ENCODE measurements at places on chromosomes 3 and 15.

- H3K4me1 ChIP-seq: no peaks in the 10 kb centered on the region
- no peak overlapping the region for H3K27ac ChIP-seq
- no peaks in the 10 kb centered on the region for H3K36me3 ChIP-seq
- DNase-seq: no peak
- no peaks in the 10 kb centered on the region for H3K27me3 ChIP-seq
Measured at GRCh38 chr3:170840291-170840859, 29.6 kb downstream of the RPL22L1 start.

DNA sequence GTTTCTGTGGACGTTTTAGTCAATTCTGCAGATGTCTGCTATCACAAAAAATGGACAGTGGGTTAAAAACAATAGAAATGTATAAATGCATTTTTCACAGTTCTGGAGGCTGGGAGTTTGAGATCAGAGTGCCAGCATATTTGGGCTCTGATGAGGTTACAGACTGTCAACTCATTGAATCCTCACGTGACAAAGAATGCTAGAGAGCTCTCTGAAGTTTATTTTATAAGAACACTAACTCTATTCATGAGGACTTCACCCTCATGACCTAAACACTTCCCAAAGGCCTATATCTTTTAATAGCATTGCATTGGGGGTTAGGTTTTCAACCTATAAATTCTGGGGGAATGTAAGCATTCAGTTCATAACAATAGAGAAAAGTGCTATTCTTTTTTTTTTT, 182.6 kb upstream of the SLITRK3 start:
- H3K4me1 ChIP-seq: no peaks in the 10 kb centered on the region
- no peak overlapping the region for H3K4me3 ChIP-seq
- no peaks in the 10 kb centered on the region for H3K27me3 ChIP-seq
- no peaks in the 10 kb centered on the region for H3K36me3 ChIP-seq
- no peak overlapping the region for H3K27ac ChIP-seq

- peaks cover 6% of the 10 kb centered on the region for H3K4me1 ChIP-seq
- no peaks in the 10 kb centered on the region for H3K36me3 ChIP-seq
- H3K27ac ChIP-seq: no peak overlapping the region
- DNase-seq: no peak
Measured at GRCh38 chr3:66400411-66401156, 100.2 kb downstream of the LRIG1 start.

DNA sequence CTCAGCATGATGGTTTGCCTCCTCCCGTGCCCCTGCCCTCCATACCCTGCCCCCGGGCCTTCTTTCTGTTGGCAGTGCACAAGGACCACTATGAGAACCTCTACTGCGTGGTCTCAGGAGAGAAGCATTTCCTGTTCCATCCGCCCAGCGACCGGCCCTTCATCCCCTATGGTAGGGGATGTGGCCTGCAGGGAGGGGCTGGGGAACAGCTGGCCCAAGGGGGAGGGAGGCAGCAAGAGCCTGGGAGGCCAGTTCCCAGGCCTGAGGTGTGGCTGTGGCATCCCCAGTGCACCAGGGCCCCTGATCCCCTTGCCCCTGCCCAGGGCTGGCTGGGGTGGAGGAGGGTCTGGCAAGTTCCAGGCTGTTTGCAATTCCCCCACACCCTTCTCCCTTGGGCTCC, 2.6 kb upstream of the PLA2G4B start:
- H3K4me3 ChIP-seq: no peak overlapping the region
- no peaks in the 10 kb centered on the region for H3K36me3 ChIP-seq
- no peak overlapping the region for H3K27ac ChIP-seq
- no peaks in the 10 kb centered on the region for H3K27me3 ChIP-seq
- no peaks in the 10 kb centered on the region for H3K4me1 ChIP-seq

- peaks cover 43% of the 10 kb centered on the region for H3K27me3 ChIP-seq
- peaks cover 5% of the 10 kb centered on the region for H3K4me1 ChIP-seq
- DNase-seq: peak; percentile 93
Measured at GRCh38 chr15:99104788-99105513, at the start of gene SYNM. Gene SYNM, plus strand, starts transcription at chr15:99105080. Its CDS starts 120 bp downstream, at chr15:99105200.

- H3K4me1 ChIP-seq: peaks cover 21% of the 10 kb centered on the region
- H3K36me3 ChIP-seq: no peaks in the 10 kb centered on the region
- no peak for DNase-seq
- H3K4me3 ChIP-seq: no peak overlapping the region
- no peaks in the 10 kb centered on the region for H3K27me3 ChIP-seq
Measured at GRCh38 chr3:29312960-29313452, 32.1 kb downstream of the RBMS3 start.

DNA sequence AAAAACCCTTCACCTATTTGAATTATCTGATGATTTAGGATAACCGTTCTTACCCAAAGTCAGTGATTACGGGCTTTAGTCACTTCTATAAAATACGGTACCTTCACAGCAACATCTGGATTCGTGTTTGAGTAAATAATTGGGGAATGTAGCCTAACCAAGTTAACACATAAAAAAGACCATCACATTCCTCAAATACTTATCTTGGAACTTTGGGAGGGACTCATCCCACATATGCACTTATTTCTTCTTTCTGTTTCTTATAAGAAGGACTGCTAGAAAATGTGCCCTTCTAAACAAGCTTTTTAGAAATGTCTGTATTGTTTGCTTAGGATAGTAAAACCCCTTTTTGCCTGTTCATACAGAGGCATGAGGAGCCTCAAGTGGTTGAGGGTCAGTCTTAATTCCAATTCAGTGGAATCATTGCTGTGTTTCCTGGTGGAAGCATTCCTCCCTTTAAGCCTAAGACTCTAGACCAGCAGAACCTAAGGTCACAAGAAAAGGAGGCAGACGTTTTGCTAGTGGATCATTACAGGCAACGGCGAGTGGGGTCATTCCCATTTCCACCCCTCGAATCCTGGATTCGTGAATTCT, 67.5 kb downstream of the TMEM44 start:
- H3K4me1 ChIP-seq: no peaks in the 10 kb centered on the region
- H3K27ac ChIP-seq: no peak overlapping the region
- no peak overlapping the region for H3K4me3 ChIP-seq
- DNase-seq: no peak
- no peaks in the 10 kb centered on the region for H3K27me3 ChIP-seq
- no peaks in the 10 kb centered on the region for H3K36me3 ChIP-seq

DNA sequence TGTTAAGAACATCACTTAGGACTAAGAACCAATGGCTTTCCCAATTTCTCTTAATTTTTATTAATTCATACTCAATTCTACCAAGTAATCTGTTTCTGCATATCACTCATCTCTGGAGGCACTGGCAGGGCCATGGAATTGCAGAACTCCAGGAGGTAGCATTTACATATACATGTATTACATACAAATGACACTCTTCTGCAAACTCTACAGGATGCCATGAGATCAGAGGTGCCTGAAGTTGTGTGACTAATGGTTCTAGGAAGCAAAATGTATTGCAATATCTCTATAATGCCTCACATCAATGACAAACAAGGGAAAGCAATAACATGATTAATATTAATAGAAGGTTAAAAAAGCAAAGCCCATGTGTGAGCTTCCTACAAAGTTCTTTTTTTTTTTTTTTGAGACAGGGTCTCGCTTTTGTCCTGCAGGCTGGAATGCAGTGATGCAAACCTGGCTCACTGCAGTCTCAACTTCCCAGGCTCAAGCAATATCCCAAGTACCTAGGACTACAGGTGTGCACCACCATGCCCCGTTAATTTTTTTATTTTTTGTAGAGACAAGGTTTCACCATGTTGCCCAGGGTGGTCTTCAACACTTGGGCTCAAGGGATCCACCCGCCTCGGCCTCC, 33.0 kb downstream of the DENND6A start:
- no peaks in the 10 kb centered on the region for H3K36me3 ChIP-seq
- no peak overlapping the region for H3K27ac ChIP-seq
- no peak for DNase-seq
- H3K4me1 ChIP-seq: no peaks in the 10 kb centered on the region

DNA sequence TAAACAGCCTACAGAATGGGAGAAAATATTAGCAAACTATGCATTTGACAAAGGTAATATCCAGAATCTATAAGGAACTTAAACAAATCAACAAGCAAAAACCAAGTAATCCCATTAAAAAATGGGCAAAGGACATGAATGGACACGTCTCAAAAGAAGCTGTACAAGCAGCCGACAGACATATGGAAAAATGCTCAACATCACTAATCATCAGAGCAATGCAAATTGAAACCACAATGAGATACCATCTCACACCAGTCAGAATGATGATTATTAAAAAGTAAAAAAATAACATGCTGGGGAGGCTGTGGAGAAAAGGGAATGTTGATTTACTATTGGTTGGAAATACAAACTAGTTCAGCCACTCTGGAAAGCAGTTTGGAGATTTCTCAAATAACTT, 30.7 kb upstream of the PPM1L start:
- H3K4me3 ChIP-seq: no peak overlapping the region
- H3K27ac ChIP-seq: no peak overlapping the region

- H3K4me1 ChIP-seq: no peaks in the 10 kb centered on the region
- no peaks in the 10 kb centered on the region for H3K36me3 ChIP-seq
- no peak overlapping the region for H3K4me3 ChIP-seq
- peak; percentile 38 for DNase-seq
Measured at GRCh38 chr3:10366651-10367101, 45.8 kb upstream of the SEC13 start.

GRCh38 chr3:171356251-171356650, 104.0 kb downstream of the TNIK start:
- H3K36me3 ChIP-seq: no peaks in the 10 kb centered on the region
- no peaks in the 10 kb centered on the region for H3K27me3 ChIP-seq
- DNase-seq: no peak
- peaks cover 32% of the 10 kb centered on the region for H3K4me1 ChIP-seq
- H3K27ac ChIP-seq: no peak overlapping the region
- no peak overlapping the region for H3K4me3 ChIP-seq

- no peak overlapping the region for H3K27ac ChIP-seq
- peak; percentile 16 for DNase-seq
- no peak overlapping the region for H3K4me3 ChIP-seq
- no peaks in the 10 kb centered on the region for H3K27me3 ChIP-seq
Measured at GRCh38 chr3:39637807-39638206, 170.3 kb downstream of the MOBP start.

- H3K27ac ChIP-seq: no peak overlapping the region
- H3K4me1 ChIP-seq: peaks cover 13% of the 10 kb centered on the region
- no peaks in the 10 kb centered on the region for H3K36me3 ChIP-seq
- H3K4me3 ChIP-seq: no peak overlapping the region
- no peaks in the 10 kb centered on the region for H3K27me3 ChIP-seq
- no peak for DNase-seq
Measured at GRCh38 chr3:24514119-24514518, 19.5 kb upstream of the THRB start.

- no peak overlapping the region for H3K27ac ChIP-seq
- peaks cover 5% of the 10 kb centered on the region for H3K4me1 ChIP-seq
- H3K36me3 ChIP-seq: no peaks in the 10 kb centered on the region
- no peak overlapping the region for H3K4me3 ChIP-seq
- no peaks in the 10 kb centered on the region for H3K27me3 ChIP-seq
- DNase-seq: no peak
Measured at GRCh38 chr3:17573396-17573795, 169.0 kb downstream of the TBC1D5 start.

- no peak overlapping the region for H3K27ac ChIP-seq
- H3K4me1 ChIP-seq: peaks cover 5% of the 10 kb centered on the region
- no peaks in the 10 kb centered on the region for H3K27me3 ChIP-seq
- H3K36me3 ChIP-seq: no peaks in the 10 kb centered on the region
Measured at GRCh38 chr3:30804984-30805383, 89.5 kb downstream of the GADL1 start.

DNA sequence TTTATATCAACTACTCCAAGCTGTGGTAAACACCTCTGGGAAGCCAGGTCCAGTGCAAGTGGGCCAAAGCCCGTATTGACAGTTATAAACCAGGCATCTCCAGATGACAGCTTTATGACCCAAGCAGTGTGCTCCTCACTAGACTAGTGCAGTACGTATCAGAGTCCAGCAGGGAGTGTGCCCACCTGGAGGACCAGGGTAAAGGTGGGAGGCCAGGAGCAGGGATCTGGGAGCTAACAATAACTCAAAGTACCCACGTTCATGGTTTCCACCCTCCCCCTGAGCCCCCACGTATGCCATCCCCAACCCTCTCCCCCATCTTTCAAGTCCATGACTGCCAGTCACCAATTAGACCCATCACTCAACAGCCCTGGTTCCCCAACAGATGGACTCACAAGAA, 27.0 kb upstream of the ALDH1A3 start:
- H3K27me3 ChIP-seq: no peaks in the 10 kb centered on the region
- no peak overlapping the region for H3K4me3 ChIP-seq
- no peak overlapping the region for H3K27ac ChIP-seq
- no peak for DNase-seq

DNA sequence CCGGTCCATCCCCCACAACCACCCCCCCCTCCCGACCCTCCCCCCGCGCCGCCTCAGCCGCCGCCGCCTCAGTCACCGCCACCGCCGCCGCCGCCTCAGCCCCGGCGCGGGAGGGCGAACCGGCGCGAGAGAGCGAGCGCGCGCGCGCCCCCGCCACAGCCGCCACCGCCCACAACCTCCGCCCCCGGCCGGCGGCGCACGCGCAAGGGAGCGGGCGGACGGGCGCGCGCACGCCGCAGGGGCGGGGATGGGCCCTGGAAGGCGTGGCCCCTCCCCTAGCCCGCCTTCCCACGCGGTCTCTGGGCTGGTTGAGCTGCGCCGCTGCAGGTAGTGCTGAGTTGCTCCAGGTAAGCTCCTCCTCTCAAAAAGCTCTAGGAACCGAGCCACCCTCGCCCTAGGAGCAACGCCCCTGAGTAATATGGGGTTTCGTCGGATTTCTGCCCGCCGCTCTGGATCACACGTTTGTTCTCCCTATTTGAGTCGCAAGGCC, at the start of gene TMCC1:
Gene TMCC1, minus strand, starts transcription at position 131 of the 490 bp plus-strand sequence.
- peak within 1 kb of the TSS; percentile 100 for H3K27ac ChIP-seq
- H3K36me3 ChIP-seq: no peaks in the 10 kb centered on the region
- peaks cover 25% of the 10 kb centered on the region for H3K4me1 ChIP-seq

DNA sequence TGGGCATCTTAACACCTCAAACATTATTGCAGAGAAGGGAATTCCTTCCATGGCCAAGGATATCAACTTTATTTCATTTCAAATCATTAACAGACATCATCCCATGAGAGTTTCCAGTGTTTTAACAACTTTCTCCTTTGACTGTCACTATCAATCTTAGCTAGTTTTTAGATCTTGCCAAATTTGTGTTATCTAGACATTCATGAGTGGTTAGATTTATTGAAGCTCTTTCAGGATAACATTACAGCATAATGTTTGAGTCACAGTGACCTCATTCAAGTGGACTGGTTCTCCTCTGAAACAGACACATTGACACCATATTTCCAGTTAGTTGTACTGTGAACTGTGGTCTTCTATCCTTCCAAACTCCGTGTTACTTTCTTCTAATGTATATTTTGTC, 8.6 kb upstream of the TNFAIP8L3 start:
- H3K4me1 ChIP-seq: no peaks in the 10 kb centered on the region
- H3K4me3 ChIP-seq: no peak overlapping the region
- H3K36me3 ChIP-seq: no peaks in the 10 kb centered on the region
- peaks cover 17% of the 10 kb centered on the region for H3K27me3 ChIP-seq
- H3K27ac ChIP-seq: no peak overlapping the region
